ENCODE measurements at places on chromosomes 5 and 9.

DNA sequence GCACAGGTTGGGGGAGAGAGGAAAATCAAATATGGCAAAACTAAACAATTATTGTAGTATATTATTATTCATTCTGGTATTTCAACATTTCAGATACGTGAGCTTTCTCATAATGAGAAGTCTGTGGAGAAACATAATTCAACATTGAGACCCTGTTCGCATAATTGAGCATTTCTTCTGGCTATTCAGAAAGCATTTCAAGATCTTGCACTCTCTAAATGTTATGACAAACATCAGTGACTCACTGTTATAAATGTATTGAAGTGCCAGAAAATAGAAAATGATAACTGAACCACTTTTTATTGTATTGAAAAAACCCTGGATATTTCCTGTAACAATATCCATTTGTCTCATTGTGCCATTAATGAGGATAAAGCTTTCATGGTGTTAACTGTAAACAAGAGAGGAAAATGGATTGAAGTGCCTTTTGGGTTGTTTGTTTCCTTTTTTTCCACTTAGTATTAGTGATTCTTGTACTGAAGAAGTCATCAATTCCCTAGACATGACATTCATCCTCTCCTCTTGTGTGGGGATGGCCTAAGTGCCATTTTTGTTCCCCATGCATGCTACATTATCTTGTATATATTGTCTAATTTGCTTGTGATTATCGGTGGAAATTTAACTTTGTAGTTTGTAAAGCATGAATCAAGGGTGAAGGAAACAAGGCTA is 124.6 kb downstream of the CAMK4 start:
- no peak for DNase-seq

DNA sequence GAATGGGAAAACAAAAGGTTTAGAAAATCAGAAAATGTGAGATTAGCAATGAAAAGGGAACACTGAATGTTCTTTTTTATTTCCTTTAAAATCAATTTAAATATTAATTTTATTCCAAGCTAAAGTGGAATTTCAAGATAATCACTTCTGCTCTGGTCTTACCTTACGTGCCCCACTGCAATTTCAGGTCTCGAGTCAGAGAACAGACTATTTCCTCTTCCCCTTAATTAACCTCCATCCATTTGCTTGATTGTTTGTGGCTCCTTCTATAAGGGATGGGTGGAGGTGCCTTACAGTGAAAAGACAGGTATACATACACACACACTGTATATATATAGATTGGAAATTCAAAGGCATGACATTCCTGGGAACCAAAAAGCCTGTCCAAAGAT is 137.1 kb downstream of the SUSD1 start:
- no peak for DNase-seq

- DNase-seq, result peak; percentile 30
These were observed 113.4 kb upstream of the GRHPR start for GRCh38 chr9:37309136-37309535.

DNA sequence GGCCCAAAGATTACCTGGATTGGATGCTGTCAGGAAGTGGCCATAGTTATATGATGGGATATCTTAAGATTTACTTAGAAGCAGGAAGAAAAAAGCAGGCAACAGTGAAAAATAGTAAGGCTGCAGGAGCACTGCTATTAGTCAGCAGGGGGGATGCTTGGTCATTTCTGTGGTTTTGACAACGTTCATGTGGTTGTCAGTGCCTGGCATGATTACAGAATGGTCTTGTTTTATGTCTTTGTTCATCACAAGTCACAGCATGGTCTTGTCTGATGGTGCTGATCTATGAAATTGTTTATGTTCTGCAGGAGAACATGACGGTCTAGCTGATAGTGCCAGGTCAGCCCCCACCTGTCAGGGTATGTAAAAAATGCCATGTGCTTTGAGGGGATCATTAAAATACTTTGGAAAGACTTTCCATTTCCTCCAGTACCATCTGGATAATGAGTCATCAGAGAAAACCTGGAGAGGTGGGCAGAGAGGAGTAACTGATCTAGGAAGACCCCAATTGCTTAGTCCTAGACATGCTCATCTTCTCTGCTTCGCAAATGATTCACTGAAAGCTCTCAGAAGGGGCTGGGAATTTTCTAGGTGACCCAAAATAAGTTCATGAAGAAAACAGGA is 48.5 kb downstream of the PLGRKT start:
- no peak for DNase-seq

DNA sequence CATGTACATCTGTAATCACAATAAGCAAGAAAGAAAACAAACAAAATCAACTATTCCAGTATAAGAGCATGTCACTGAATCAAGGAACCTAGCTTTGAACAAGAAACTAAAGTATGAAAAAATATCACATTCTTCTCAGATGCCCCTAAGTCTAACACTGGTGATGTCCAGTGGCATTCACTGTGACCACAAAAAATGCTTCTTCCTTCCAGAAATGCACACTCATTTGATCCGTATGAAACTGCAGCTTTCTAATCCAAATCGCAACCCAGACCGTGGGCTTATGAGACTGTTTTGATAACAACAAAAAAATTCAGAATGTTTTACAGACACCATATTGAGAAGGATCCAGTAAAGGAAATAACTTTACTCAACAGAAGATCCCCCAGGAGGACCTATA is 320.1 kb upstream of the TARS1 start:
- no peak for DNase-seq

DNA sequence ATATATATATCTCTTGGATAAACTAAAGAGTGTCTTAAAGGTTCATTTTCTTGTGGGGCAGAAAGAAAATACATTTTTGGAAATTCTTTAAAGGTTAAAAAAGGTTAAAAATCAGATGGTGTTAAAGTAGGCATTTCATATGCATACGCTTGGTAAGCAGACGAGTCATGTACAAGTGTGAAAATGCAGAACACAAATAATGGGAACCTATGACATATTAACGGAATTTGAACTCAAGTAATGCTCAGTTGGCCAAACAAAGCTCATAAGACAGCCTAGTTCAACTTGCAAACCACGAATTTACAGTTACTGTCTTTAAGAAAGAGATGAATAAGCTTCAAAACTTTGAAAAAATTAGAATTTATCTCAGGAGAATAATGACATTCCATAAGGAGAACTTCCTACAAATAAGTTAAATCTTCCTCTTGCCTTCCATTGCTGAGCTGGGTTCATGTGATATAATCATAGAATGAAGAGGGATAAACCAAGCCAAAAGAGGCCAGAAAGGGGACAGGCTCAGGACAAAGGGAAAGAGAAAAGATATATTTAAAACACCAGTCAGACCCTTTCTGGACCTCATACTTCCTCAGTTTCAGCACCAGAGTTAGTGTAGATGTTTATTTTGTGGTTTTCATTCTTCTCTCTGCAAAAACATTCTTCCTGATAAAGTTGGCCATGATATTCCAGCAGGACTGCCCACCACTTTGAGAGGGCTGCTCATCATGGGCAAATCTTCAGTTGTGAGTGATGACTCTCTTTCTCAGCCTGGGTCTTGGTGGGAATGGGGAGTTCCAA is 256.7 kb upstream of the CD180 start:
- no peak for DNase-seq

- DNase-seq, result no peak
These were observed 17.4 kb upstream of the SPDL1 start for GRCh38 chr5:169566202-169566601.

- no peak for DNase-seq
These were observed 63.3 kb upstream of the HTR4 start for GRCh38 chr5:148717668-148718067.

DNA sequence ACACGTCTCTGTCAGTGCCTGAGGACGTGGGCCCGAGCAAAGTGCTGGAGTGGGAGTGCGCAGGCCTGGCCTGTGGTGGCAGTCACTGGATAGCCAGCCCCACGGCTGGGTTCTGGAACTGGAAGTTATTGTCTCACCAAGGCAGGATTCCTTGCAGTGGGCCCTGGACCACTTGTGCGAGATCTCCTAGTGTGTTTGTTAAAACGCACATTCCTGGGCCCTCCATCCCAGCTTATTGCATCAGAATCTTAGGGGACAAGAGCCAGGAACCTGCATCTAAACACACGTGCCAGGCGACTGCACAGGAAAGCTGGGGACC is 26.9 kb downstream of the PTPA start:
- DNase-seq, result no peak

- no peak for DNase-seq
These were observed 75.4 kb downstream of the BNC2 start for GRCh38 chr9:16794871-16795639.

GRCh38 chr9:71549023-71549422 is 219.3 kb downstream of the CEMIP2 start:
- DNase-seq, result no peak

GRCh38 chr9:94139672-94140417 is 55.6 kb downstream of the PTPDC1 start:
- DNase-seq, result no peak

DNA sequence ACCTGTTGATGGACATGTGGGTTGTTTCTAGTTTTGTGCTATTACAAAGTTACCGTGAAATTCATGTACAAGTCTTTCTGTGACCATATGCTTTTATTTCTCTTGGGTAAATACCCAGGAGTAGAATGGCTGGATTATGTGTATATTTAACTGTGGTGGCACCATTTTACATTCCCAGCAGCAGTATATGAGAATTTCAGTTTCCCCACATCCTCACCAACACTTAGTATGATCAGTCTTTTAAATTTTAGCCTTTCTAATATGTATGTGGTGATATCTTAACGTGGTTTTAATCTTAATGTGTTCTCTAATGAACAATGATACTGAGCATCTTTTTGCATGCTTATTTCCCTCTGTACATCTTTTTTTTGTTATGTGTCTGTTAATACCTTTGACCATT is 36.6 kb downstream of the GALNT10 start:
- no peak for DNase-seq

DNA sequence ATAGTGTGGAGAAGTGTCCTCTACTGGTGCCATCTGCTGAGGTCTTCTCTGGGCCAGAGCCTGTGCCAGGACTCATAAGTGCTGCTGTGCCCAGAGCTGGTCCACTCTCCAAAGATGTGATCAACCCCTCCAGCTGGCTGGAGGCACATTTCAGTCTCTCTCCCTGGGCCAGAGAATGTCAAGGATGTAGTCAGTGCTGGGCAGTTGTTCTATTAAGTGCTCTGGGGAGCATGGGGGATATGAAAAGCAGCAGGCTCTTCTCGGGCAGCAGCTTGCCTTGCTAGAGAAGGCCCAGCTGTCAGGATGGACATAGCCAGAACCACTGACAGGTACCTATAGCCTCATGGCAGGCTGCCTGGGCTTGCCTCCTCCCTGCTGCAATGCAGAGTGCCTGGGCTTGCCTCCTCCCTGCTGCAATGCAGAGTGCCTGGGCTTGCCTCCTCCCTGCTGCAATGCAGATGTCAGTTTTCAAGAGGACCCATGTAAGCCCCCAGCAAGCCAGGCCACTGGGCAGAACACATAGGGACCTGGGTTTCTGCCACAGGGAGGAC is 157.2 kb upstream of the PANK3 start:
- DNase-seq, result no peak

DNA sequence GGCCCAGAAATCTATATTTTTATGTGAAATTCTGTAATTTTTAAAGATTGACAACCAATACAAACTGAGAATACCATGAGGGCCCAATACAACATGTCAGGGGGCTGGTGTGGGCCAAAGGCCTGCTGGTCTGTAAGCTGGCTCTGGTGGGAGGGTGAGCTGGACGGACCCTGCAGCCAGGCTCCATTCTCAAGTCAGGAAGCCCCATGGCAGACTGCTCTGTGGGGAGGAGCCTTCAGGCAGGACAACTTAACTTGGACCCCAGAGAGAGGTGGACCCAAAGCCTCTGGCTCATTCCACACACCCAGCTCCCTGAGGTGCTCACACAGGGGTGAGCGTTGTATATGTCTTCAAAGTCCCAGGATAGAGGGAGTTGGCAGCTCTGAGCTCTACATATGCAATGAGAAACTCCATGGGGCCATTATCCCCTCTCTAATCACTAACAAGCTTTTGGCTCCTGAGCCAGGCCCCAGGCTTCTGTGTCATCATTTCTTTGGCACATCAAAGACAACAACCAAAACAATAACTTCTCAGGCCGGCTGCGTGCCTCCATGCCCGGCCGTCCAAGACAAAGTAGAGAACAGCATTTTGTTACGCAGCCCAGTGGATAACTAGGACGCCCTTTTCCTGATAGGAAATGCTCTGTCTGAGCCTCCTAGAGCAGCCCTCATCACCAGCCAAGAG is 6.4 kb downstream of the SEPTIN8 start:
- no peak for DNase-seq

GRCh38 chr9:13552606-13553215 is 273.2 kb upstream of the MPDZ start:
- DNase-seq, result no peak

- no peak for DNase-seq
These were observed 162.0 kb upstream of the CDKN2B start for GRCh38 chr9:22170990-22171670.

DNA sequence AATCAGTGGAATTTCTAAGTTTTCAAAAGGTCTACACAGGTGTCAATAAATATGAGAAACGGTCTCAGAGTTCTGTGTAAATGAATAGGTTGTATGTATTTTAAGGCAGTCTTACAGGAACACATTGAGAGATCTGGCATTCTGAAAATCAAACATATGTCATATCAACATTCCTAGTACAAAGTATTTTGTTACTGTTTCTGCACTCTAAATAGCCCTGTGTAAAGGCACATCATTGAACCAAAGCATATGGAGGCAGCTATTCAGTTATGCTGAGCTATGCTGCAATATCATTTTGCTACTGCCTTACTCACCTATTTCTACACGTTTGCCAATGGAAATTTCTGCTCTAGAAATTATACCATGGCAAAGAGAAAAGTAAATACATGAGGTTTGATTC is 379.1 kb downstream of the KIAA0825 start:
- DNase-seq, result no peak

- DNase-seq, result no peak
These were observed 54.4 kb downstream of the CCDC192 start for GRCh38 chr5:127757576-127757975.

DNA sequence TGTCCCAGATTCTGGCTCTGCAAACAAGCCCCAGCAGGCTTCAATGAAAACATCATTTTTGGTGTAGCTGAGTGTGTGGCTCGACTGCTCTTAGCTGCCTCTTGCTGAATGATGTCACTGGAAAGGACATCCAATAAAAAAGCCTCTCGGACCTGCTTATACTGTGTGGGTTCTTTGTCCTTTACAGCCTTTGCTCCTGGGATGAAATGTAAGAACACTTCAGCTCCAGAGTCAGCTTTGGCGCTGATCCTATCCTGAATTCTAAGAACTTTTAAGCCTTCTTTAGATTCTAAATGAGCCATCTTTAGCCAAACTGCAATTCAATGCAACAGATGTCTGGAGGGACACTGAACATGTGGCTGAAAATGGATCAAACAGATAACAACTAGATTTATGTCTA is 404.6 kb upstream of the C9orf72 start:
- no peak for DNase-seq
